HCT116 (cell line): ENCODE measurements at places on chromosomes 5 and 9. TPM values are rescaled to one million over a fixed set of nuclear protein-coding genes. Genes with fewer than 3 reads are reported as not detected.

CTSV gene
- 15.5 TPM for total RNA-seq

GRCh38 chr9:135905380-135906258 lies 1.7 kb downstream of the CAMSAP1 start:
- peak overlapping the region; percentile 78 for H3K27ac ChIP-seq
- peaks cover 15% of the 10 kb centered on the region; the same call in 1 of the 2 replicates for H3K36me3 ChIP-seq
- peaks cover 49% of the 10 kb centered on the region for H3K4me1 ChIP-seq
- peak; percentile 53 for DNase-seq
- H3K27me3 ChIP-seq: no peaks in the 10 kb centered on the region
- H3K4me3 ChIP-seq: peak overlapping the region; percentile 79

LAMC3 gene
- total RNA-seq: 7.7 TPM

DNA sequence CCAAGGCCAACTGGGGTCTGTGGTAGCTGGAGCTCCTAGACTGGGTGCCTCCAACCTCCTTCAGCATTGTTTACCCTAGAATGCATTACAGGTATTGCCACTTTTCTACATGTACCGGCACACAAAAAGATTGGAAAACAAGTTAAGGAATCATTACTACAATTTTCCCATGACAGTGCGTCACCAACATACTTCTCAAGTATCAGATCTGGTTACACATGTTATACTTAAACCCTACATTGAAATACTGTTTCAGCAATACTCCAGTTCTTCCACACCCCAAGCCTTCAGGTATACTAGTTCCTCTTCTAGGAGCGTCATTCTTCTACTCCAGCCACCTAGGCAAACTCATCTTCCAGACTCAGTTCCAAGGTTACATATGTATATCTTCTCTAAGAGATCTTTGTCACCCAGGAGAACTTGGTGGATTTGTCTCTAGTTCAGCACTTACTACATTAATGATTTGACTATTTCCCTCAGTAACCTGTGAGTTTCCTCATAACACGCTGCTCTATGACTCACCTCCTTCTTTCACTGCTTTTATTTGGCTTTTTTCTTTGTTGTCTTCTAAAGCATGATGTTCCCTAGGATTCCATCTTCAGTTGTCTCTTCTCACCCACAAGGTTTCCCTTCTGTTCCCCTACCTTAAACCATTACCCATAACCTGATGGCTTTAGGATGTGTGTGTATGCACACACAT lies 217.0 kb downstream of the AP3B1 start:
- no peaks in the 10 kb centered on the region for H3K36me3 ChIP-seq
- no peak overlapping the region for H3K4me3 ChIP-seq
- H3K27me3 ChIP-seq: no peaks in the 10 kb centered on the region
- H3K27ac ChIP-seq: no peak overlapping the region
